ENCODE measurements at places on chromosomes 3 and 15. TPM values are rescaled to one million over a fixed set of nuclear protein-coding genes. Genes with fewer than 3 reads are reported as not detected.

- DNase-seq, result no peak
Observed at GRCh38 chr3:132735589-132735988, 13.4 kb upstream of the NPHP3 start.

DNA sequence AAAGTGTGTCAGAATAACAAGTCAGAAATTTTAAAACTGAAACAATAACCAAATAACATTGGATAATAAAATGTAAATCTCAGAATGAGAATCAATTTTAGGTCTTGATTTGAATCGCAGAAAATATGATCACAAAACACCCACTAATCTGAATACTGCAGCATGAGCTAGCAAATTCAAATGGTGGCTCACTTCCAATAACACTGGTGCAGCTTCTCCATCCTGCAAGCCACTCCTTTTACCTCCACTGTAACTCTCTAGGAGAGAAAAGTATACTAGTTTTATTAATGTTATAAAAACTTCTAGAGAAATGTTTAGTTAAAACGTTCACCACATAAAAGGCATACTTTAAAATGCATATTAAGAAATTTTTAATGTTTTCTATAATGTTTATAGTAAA lies 30.4 kb downstream of the UBE3A start:
- no peak for DNase-seq

SI gene
- total RNA-seq, result not detected

OR5K2 gene
- total RNA-seq, result not detected

WDR49 gene
- total RNA-seq, result 0.09 TPM

CCDC54 gene
- not detected for total RNA-seq
